ENCODE measurements at places on chromosomes 11 and 22.

DNA sequence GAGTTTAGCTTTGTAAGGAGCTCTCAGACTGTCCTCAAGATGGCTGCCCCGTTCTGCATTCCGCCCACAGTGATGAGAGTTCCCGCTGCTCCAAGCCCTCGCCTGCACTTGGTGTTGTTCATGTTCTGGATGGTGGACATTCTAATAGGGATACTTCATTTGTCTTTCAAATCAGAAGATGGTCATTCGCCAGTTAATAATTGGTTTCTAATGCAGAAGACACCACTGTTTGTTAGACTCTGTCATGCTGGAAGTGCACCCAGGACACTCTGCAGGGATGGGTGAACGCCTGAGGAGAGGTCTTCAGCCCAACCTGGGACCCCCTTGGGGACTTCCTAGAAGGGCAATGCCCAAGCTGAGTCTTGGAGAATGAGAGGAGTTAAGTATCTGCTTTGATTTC, 836.4 kb downstream of the TBC1D22A start:
- DNase-seq, result no peak

DNA sequence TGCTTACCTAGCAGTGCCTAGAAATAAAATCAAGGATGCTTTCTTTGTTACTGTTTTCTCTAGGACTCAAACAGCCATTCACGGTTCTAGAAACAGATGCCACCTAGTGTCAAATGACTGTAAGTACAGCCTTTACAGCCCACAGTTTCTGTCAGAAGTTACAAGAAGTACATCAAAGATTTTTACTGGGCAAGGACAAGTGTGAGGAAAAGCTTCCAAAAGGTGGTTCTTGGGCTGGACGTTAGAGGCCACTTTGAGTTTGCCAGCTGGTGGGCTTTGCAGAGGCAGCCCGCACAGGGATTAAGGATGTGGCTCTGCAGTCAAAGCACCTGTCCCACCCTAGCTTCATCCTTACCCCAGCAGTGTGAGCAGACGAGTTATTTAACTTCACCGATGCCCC, 6.9 kb downstream of the KMT5B start:
- DNase-seq, result peak; percentile 56

GRCh38 chr22:30763815-30764673, 69.4 kb downstream of the OSBP2 start:
- peak; percentile 52 for DNase-seq

DNA sequence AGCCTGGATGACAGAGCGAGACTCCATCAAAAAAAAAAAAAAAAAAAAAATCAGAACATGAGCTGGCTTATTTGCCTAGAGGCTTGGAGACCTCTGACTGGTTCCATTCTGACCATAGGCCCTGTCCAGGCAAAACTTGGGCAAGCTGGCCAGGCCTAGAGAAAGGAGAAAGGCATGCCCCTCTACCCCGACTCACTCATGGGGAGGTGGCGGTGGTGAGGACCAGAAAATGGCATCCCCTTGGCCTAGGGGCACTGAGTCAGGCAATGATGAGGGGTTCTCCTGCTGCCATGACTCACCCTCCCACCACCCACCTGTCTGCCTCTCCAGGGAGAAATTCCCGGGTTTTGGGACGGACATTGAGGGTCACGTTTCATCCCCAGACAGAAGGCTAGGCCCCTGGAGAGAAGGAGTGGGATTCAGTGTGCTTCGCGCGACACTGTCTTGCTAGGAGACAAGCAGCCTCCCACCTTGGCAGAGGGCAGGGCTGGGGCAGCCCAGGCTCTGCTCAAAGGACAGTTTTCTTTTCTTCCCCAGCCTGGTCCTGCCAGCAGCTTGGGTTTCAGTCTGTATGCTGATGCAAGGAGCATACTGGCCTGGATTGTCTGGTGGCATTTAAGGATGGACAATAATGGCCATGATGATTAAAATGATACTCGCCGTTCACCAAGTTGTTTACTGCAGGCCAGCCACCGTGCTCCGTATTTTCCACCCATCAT, 17.2 kb downstream of the TOB2 start:
- no peak for DNase-seq

GRCh38 chr22:24007253-24008021, 2.2 kb upstream of the GSTT4 start:
- no peak for DNase-seq

DNA sequence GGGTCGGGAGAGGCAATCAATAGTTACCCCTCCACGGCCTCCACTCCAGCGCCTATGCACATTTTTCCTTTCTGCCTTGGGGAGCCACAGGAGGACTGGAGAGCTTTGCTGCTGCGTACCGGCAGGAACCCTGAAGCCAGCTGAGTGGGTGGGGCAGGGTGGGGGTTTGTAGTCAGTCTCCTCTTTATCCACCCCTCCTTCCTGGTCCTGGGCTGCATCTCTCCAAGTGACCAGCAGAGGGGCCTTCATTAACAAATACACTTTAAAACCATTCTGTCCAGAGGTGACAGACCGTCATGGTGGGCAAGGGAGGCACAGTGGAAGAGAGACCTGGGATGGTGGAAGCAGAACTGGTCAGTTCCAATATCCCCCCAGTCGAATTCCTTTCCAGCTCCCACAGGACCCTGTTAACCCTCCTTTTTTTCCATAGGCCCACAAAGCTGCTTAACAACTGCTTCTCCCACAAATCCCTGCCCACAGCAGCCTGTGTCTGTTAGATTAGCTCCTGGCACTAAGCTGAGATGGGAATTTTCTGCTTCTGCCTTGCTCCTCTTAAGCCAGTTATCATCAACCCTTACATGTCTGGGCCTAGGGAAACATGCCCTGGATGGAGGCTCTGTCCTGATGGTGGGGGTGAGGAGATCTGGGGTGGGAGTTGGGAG, 3.9 kb upstream of the ABCG4 start:
- peak; percentile 16 for DNase-seq

GRCh38 chr11:94338651-94339050, 34.3 kb downstream of the IZUMO1R start:
- no peak for DNase-seq

DNA sequence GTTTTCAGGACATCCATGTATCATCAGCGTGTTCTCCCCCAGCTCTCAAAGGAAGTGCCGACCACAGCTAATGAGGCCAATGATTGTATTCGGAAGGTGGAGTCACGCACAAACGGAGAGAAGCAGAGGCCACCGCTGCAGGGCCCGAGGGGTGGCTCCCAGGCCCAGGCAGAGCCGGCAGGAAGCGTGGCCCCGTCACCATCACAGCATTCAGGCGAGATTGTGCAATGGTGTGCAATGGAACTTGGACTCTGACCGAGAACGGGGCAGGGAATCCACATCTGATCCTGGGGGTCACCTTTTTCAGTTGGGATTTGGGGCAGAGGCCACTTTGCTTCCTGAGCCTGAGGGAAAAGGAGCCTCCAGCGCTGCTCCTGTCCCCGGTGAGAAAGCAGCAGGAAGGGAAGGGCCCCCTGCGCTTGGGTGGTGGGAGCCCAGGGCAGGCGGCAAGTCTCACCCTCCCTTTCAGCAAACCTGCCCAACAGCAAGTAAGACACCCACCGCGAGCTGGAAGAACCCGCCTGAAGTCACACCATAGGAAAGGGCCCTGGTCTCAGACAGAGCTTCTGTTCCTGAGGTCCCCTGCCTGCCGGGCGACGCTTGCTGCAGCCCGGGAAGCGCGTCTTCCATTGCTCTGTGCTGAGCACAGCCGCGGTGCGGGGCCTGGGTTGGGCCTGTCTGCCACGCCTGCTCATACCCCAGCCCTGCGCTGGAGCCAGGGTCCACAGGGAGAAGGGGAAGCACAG, 1430.7 kb downstream of the BRD1 start:
- no peak for DNase-seq

- DNase-seq, result no peak
Observed at GRCh38 chr11:131422496-131422895, 52.1 kb downstream of the NTM start.

DNA sequence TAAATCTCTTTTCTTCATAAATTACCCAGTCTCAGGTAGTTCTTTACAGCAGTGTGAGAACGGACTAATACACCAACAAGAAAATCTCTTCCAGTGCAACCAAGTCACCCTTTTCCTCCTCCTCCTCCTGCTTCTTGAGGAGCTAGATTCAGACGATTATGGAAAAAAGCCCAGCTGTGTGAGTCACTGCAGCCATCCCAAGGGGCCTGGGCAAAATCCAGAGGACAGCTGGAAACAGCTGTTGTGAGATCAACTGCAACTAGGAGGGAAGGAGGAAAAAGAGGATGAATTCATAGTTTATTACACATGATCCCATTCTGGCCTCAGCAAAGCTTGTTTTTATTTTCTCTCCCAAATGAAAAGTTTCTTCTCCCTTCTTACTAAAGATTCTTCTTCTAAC, 32.9 kb downstream of the RBFOX2 start:
- no peak for DNase-seq

DNA sequence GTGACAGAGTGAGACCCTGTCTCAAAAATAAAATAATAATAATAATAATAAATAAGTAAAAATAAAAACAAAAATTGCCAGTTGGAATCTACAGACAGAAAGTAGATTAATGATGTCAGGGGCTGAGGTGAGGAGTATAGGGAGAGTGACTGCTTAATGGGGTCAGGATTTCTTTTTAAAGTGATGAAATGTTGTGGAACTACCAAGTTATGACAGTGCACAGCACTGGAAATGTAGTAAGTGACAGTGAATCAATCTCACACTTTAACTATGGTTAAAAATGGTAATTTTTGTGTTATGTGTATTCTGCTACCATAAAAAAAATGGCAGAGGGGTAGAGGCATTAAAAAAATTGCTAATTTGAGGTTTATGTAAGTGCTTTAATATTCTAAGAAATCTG, 87.2 kb downstream of the ATG16L2 start:
- no peak for DNase-seq

Data from CD4-positive, alpha-beta memory T cell (primary cell).